Cortex of kidney (tissue), 1 donor: ENCODE measurements at places on chromosomes 5 and 9.

DNA sequence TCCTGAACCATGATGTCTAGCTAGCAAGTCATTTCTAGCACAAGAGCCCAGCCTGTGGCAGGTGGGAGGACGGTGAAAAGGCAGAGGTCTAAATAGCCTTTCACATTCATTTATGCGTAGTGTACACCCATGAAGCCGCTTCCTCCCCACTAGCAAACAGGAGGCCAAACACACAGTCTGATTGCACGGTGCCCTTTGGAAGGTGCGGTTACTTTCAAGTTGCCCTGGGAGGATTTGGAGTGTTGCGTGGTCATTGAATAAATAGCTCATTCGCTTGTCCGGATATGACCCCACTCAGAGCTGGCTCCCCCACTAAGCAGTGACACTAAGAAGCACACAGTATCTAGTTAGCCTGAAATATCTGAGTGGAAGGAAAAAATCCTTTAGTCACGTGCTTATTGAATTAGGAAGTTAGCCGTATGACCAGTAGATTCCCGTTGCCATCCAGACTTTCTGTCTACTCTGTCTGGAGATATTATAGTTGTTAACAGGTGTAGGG is 664 bp upstream of the ARSB start:
- no peak for DNase-seq

- no peak for DNase-seq
These were observed 508.0 kb downstream of the PTPRD start for GRCh38 chr9:10104774-10105173.

DNA sequence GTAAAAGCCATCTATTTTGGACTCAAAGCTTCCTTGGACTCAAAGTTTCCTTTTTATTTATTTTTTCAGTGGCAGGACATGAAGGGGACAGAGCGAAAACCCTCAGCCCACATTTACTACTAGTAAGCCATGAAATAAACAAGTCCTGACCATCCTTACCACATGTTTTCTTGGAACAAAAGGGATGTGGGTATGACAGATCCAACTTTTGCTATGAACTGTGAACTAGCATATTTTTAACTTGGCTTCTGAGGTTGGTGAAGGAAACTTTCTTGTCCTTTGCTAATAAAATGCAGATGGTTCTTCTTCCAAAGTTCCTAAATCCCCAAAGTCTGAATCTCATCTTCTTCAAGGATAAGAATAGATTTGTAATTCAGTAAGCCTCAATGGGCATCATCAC is 122.7 kb upstream of the TNC start:
- DNase-seq, result no peak

DNA sequence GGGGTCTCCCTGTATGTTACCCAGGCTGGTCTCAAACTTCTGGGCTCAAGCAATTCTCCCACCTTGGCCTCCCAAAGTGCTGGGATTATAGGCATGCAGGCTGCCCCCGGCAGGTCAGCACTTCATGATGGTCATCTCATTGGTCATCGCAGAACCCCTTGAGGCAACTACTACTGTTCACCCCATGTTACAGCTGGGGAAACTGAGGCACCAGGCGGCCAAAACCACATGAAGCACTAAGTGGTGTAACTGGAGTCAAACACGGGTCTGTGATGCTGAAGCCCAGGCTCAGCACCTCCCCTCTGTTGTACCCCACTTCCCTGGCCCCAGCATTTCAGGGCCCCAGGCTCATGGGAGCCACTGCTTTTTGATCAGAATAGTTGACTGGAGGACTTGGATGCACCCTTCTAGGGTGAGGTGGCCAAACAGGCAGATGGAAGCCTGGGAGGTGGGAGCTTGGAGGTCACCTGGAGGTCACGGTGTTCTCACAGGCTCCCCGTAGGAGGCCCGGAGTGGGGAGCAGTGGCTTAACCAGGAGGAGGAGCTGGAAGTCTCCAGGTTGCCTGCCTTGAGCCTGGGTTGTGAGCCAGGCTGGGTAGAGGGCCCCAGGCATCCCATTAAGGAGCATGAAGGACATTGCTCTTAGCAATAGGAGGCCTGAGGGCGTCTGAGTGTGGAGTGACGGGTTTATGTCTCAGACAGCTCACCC is 57.3 kb upstream of the RPL26L1 start:
- DNase-seq, result no peak

- DNase-seq, result no peak
These were observed at the start of gene STXBP1 for GRCh38 chr9:127611899-127612790. Gene STXBP1, plus strand, starts transcription at chr9:127612277. Its CDS starts 127 bp downstream, at chr9:127612404.

- DNase-seq, result no peak
These were observed 192.6 kb upstream of the RASA1 start for GRCh38 chr5:87074934-87075541.

- no peak for DNase-seq
These were observed 86.6 kb downstream of the ZNF608 start for GRCh38 chr5:124659798-124660197.

DNA sequence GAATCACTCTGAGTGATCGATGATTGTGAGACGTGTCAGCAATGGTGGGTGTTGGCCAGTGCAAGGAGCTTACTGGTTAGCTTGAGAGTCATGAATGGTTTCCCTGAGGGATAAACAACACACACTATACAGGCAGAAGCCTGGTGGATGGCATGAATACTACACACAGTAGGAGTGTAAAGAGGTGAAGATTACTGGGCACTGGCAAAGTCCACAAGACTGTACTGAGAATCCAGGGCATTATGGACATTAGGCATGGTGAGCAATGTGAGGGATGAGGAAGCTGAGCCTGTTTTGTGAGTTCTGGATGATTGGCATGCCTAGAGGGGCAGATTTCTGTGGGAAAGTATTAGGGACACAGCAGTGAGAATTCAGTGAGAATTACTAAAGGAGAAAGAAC is 71.3 kb downstream of the KDM4C start:
- no peak for DNase-seq

- no peak for DNase-seq
These were observed 28.8 kb downstream of the CPLX2 start for GRCh38 chr5:175900157-175900556.
